Mammary microvascular endothelial cell (primary cell): ENCODE measurements at places on chromosomes 3 and 15. TPM values are rescaled to one million over a fixed set of nuclear protein-coding genes. Genes with fewer than 3 reads are reported as not detected.

The TMEM212 gene
- not detected in 2 replicates for total RNA-seq

The CGNL1 gene
- 2.5 and 2.6 TPM in 2 replicates for total RNA-seq

The NR2E3 gene
- 0.13 TPM in 1 of 2 replicates, not detected in the other for total RNA-seq

The TMEM202 gene
- not detected in 2 replicates for total RNA-seq

The LRRIQ4 gene
- total RNA-seq: not detected in 2 replicates

The ADAMTS9 gene
- total RNA-seq: 48.9 and 51.8 TPM in 2 replicates

The RSRC1 gene
- total RNA-seq: 25.9 and 29.3 TPM in 2 replicates

The DOCK3 gene
- 0.07 and 0.15 TPM in 2 replicates for total RNA-seq

The CHRNA5 gene
- 3.9 and 7.2 TPM in 2 replicates for total RNA-seq

The DZIP1L gene
- 4.9 and 7.0 TPM in 2 replicates for total RNA-seq

The TAGLN3 gene
- total RNA-seq: not detected in 2 replicates

The ASB7 gene
- 7.3 and 8.7 TPM in 2 replicates for total RNA-seq

The DISP2 gene
- total RNA-seq: 0.13 and 0.39 TPM in 2 replicates

The FILIP1L gene
- 26.1 and 39.2 TPM in 2 replicates for total RNA-seq

The CCDC39 gene
- total RNA-seq: not detected in 2 replicates

The IL17RC gene
- 24.9 and 28.7 TPM in 2 replicates for total RNA-seq

The TRPC1 gene
- total RNA-seq: 1.7 and 2.7 TPM in 2 replicates

The EFCC1 gene
- 0.30 and 0.73 TPM in 2 replicates for total RNA-seq

The CNTN3 gene
- not detected in 2 replicates for total RNA-seq

The CYP1A2 gene
- not detected in 2 replicates for total RNA-seq

The PDZRN3 gene
- total RNA-seq: not detected in 2 replicates

The PPP1R14D gene
- not detected in 2 replicates for total RNA-seq

The TRIP4 gene
- 7.9 and 15.3 TPM in 2 replicates for total RNA-seq

The FEZF2 gene
- total RNA-seq: not detected in 2 replicates

The ALPK3 gene
- total RNA-seq: 22.2 and 30.7 TPM in 2 replicates

The TTC23 gene
- total RNA-seq: 12.0 and 13.2 TPM in 2 replicates

The ELL3 gene
- total RNA-seq: 1.8 and 3.1 TPM in 2 replicates

The LRRC31 gene
- total RNA-seq: not detected in 2 replicates

The LMAN1L gene
- not detected in 2 replicates for total RNA-seq

The MINAR1 gene
- total RNA-seq: 0.07 and 0.10 TPM in 2 replicates

The DAZL gene
- not detected in 2 replicates for total RNA-seq
